ENCODE measurements at places on chromosomes 6 and 20.

- DNase-seq = no peak
Observed at GRCh38 chr6:75608956-75609533, 7.4 kb downstream of the SENP6 start.

- DNase-seq = no peak
Observed at GRCh38 chr6:122838060-122838780, 49.2 kb downstream of the SMPDL3A start.

DNA sequence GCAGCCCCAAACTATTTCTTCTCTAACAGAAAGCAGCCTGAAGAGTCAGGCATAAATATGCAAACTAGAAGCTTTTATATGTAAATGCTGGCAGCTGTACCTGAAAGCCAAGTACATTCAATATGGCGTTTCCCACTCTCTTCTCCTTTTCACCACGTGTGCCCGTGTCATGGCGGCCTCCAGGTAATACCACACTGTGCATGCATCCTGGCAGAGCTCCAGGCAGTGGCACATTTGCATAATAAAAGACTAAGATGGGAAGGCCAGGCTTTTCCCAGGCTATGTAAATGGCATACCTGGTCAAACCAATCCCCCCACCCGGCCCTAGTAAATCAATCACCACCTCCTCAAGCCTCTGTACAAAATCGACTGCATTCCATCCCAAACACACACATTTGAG lies 120.6 kb downstream of the MMUT start:
- no peak for DNase-seq

GRCh38 chr6:40210628-40211056 lies 276.4 kb upstream of the MOCS1 start:
- no peak for DNase-seq

DNA sequence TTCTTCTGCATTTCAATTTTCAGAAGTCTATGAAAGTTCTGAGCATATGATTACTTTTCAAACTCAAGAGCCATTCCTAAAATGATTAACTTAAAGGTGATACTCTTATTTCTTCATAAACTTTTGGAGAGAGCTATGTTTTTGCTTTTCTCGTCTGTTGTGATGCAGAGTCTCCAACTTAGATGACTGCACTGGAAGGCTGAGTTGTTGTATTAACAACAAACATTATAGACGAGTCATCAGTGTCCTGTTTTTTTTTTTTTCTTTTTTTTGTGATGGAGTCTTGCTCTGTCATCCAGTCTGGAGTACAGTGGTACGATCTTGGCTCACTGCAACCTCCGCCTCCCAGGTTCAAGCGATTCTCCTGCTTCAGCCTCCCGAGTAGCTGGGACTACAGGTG lies 101.9 kb downstream of the CD109 start:
- no peak for DNase-seq

GRCh38 chr6:145814035-145814500 lies 527 bp downstream of the FBXO30 start:
- peak; percentile 15 for DNase-seq
